Chondrocyte (in vitro differentiated cells): ENCODE measurements at places on chromosomes 16 and 17. TPM values are rescaled to one million over a fixed set of nuclear protein-coding genes. Genes with fewer than 3 reads are reported as not detected.
A peak's percentile ranks its signal among the peaks of the same experiment; 100 is the strongest.

DNA sequence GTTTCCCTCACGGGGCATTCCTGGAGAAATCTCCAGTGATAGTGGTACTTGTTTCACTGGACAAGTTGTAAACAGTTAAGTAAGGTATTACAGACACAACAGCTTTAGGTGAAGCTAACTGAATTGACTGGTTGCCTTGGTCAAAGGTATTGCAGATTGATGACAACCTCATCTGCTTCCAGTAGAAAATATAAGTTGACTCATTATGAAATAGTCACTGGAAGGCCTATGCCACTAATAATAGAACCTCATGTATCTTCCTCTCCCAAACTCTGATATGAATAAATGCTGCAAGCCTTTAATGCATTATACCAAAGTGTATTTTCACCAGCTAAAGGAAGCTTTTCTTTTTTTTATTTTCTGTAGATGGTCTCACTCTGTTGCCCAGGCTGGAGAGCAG, 44.8 kb downstream of the GLG1 start:
- no peaks in the 10 kb centered on the region for H3K36me3 ChIP-seq
- H3K4me3 ChIP-seq: no peak overlapping the region
- no peaks in the 10 kb centered on the region for H3K27me3 ChIP-seq
- no peak for DNase-seq

DNA sequence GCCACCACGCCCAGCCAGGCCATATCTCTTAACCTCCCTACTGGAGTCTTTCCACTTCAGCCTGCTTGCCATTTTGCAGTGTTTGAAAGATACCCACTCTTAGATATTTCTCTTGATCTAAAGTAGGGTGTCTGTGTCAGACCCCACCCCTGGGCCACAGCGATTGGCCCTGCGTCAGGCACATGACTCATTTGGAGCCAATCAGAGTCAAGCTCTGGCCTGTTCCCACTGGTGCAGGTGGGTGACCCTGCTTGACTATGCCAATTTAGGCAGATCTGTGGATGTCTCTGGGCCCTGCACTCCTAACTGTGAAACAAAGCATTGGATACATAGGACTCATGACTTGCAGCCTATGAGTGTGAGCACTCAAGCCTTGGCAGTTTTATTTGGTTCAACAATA, 27.6 kb downstream of the FOXL1 start:
- peaks cover 54% of the 10 kb centered on the region for H3K4me1 ChIP-seq
- no peaks in the 10 kb centered on the region for H3K27me3 ChIP-seq
- H3K36me3 ChIP-seq: peaks cover 5% of the 10 kb centered on the region
- no peak overlapping the region for H3K4me3 ChIP-seq

TP53TG3B gene
- total RNA-seq: not detected in 3 replicates

CPHXL2 gene
- not detected in 3 replicates for total RNA-seq

FDXR gene
- 7.2 to 11.6 TPM (median 9.0 TPM) in 3 replicates for total RNA-seq

GRCh38 chr16:84003038-84003437, 35.0 kb downstream of the NECAB2 start:
- no peaks in the 10 kb centered on the region for H3K36me3 ChIP-seq
- peaks cover 24% of the 10 kb centered on the region for H3K27me3 ChIP-seq
- no peak overlapping the region for H3K4me3 ChIP-seq
- no peak for DNase-seq
- H3K27ac ChIP-seq: no peak overlapping the region

DNA sequence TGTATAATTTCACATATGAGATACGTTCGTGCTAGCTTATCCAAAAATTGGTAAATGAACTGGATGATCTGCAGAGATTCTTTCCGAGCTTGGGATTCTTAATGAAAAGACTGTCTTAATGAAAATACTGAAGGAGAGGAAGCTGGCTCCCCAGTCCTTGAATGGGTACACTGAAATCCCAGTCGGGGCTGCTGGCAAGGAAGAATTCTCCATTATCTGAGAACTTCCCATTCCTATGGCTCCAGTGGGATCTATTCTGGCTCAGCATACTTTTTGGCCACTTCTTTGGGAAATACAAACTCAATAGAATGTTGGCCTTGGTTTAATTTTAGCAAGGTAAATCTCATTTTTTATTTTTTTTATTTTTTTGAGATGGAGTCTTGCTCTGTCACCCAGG, 23.7 kb upstream of the SLC35B1 start:
- DNase-seq: no peak
- no peak overlapping the region for H3K27ac ChIP-seq
- H3K36me3 ChIP-seq: no peaks in the 10 kb centered on the region
- no peak overlapping the region for H3K4me3 ChIP-seq
- no peaks in the 10 kb centered on the region for H3K4me1 ChIP-seq

G6PC1 gene
- total RNA-seq: not detected in 3 replicates

- H3K27me3 ChIP-seq: peaks cover 9% of the 10 kb centered on the region
- no peaks in the 10 kb centered on the region for H3K4me1 ChIP-seq
- H3K4me3 ChIP-seq: no peak overlapping the region
- no peak overlapping the region for H3K27ac ChIP-seq
Observed at GRCh38 chr17:41433586-41433985, 7.2 kb downstream of the KRT38 start.

GRCh38 chr16:63442246-63442645, 1406.0 kb upstream of the CDH8 start:
- no peak overlapping the region for H3K4me3 ChIP-seq
- H3K27ac ChIP-seq: no peak overlapping the region
- H3K4me1 ChIP-seq: no peaks in the 10 kb centered on the region
- no peaks in the 10 kb centered on the region for H3K36me3 ChIP-seq
- peaks cover 6% of the 10 kb centered on the region for H3K27me3 ChIP-seq
- DNase-seq: no peak

NFE2L1 gene
- total RNA-seq: 290 to 445 TPM (median 444 TPM) in 3 replicates

LGALS3BP gene
- total RNA-seq: 120 to 177 TPM (median 127 TPM) in 3 replicates

CCL8 gene
- total RNA-seq: not detected in 3 replicates

DNA sequence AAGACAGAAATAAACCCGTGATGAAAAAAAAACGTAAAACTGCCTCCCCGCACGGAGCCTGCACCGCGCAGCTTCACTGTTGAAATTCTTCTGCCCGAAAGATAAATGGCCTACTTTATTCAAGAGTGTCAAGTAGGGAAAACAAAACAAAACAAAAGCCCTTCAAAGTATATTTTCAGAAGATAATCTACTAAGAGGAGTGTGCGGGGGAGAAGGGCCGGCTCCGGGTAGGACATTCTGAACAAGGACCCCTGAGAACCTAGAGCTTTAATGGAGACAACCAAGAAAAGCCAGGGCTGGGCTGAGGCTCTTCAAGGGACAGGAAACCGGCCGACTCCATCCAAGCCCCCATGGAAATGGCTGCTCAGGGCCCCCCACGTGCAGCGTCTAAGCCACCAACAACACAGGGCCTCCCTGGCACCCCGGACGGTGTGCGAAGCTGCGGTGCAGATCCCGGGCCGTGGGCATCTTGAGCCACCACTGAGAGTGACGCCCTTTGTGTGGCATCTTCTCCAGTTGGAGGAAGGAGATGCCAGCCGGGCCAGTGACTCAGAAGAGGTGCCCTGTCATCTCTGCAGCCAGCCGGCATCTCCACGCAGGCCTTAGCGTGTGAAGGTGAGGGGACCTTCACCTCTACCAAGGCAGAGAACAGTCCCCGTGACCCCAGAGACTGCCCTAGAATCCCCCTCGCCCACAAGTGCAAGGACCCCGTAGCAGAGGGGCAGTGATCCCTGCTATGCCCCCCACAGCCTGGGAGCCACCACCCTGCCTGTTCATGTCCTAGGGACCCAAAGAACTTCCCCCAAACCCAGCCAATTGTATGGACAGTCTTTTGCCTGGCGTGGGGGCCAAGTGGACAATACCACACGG, 250.8 kb downstream of the C16orf95 start:
- no peak for DNase-seq
- peaks cover 46% of the 10 kb centered on the region for H3K4me1 ChIP-seq
- H3K27ac ChIP-seq: no peak overlapping the region
- no peaks in the 10 kb centered on the region for H3K27me3 ChIP-seq

GRCh38 chr17:1958134-1958881, 66.8 kb downstream of the RTN4RL1 start:
- no peak for DNase-seq
- no peaks in the 10 kb centered on the region for H3K27me3 ChIP-seq
- peak overlapping the region; percentile 4 for H3K27ac ChIP-seq
- H3K4me1 ChIP-seq: peaks cover 35% of the 10 kb centered on the region
- H3K4me3 ChIP-seq: no peak overlapping the region

DNA sequence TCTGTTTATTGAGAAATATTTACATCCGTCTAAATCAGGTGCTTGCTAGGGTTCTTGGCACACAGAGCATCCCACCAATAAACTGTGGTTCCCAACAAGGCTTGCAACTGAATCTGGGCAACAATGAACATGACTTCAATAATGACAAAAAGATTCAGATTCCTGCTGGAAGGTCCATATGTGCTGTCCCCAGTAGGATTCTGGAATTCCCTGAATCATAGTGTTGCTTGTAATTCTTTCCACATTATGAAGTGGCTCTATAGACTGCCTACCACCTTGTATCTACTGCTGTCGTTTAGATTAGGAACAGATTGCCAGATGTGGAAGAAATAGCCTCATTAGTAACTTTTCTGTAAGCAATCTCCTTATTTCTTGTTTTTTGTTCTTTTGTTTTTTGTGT, 265.9 kb downstream of the WWOX start:
- H3K27me3 ChIP-seq: no peaks in the 10 kb centered on the region
- no peak overlapping the region for H3K4me3 ChIP-seq
- peaks cover 28% of the 10 kb centered on the region for H3K4me1 ChIP-seq
- no peak overlapping the region for H3K27ac ChIP-seq

NPIPA2 gene
- total RNA-seq: 7.6 to 13.0 TPM (median 11.5 TPM) in 3 replicates

PRAC1 gene
- total RNA-seq: not detected in 3 replicates

DNA sequence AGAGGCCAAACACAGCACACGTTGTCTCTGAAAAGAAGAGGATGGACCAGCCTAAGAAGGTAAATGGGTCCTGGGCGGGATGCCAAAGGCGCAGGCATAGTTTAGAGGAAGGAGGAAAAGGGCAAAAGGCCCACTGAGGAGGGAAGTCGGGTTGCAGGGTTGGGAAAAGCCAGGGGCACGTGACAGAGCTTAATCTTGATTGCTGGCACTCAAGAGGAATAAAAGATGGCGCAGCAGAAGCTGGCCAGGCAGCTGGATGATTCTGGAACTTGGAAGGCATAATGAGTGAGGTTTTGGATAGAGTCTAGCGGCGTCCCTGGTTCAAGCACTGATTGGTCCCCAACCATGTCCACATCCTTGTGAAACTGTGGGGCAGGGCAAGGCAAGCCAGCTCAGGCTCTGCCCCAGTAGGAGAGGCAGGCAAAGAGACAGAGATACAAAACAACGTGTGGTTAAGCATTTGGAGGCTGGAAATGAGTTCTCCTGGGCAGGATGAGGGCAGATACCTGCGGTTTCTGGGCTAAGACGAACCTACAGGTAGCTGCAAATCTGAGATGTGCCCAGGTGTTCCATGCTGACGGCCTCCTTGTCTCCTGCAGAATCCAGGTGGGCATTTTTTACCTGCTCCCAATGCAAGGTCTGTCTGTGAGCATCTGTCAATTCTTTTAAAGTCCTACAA, 52.7 kb upstream of the CIBAR2 start:
- H3K4me3 ChIP-seq: no peak overlapping the region
- H3K4me1 ChIP-seq: peaks cover 42% of the 10 kb centered on the region
- H3K36me3 ChIP-seq: no peaks in the 10 kb centered on the region

- H3K27ac ChIP-seq: peak overlapping the region; percentile 51
- no peak for DNase-seq
- H3K36me3 ChIP-seq: peaks cover 2% of the 10 kb centered on the region
- H3K4me1 ChIP-seq: peaks cover 62% of the 10 kb centered on the region
- H3K4me3 ChIP-seq: no peak overlapping the region
- H3K27me3 ChIP-seq: no peaks in the 10 kb centered on the region
Observed at GRCh38 chr16:50616883-50617645, 64.0 kb downstream of the SNX20 start.

DNA sequence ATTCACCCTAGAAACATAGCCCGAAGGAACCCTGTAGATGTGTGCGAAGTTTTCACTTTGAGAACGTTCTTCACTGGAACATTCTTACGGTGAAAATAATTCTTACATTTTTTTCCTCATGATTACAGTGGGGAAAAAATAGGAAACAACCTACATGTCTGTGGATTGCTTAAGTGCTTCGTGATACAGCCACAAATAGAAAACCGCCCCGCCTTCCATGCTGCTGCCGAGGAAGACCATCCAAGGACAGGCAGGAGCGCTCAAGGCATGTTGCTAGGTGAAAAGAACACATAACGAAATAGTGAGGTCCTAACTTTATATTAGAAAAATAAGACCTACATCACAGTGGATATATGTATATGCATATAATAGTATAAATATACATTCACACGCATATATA, 78.8 kb downstream of the BMERB1 start:
- no peak overlapping the region for H3K27ac ChIP-seq
- DNase-seq: no peak
- H3K4me1 ChIP-seq: peaks cover 18% of the 10 kb centered on the region

GRCh38 chr17:69473841-69474831, 59.6 kb downstream of the MAP2K6 start:
- no peak for DNase-seq
- H3K4me3 ChIP-seq: no peak overlapping the region
- peaks cover 14% of the 10 kb centered on the region for H3K4me1 ChIP-seq
- H3K36me3 ChIP-seq: no peaks in the 10 kb centered on the region
- peak overlapping the region; percentile 25 for H3K27ac ChIP-seq
- no peaks in the 10 kb centered on the region for H3K27me3 ChIP-seq

C16orf54 gene
- not detected in 3 replicates for total RNA-seq

DNA sequence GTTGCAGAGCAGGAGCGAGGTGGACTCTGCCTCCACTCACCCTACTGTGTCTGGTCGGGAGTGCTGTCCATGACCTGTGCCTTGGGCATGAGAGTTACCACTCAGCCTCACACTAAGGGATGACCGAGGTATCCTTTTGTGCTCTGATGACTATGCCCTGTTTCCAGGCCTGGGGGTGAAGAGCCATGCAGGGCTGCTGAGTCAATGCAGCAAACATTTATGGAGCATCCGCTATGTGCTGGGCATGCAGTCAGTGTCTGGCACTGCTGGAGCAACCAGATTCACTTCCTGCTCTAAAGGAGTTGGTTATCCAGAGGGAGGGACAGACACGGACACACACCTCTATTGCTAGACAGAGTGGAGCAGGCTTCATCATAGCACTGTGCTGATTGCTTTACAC, 7.6 kb upstream of the HNF1B start:
- peaks cover 22% of the 10 kb centered on the region for H3K4me1 ChIP-seq
- no peaks in the 10 kb centered on the region for H3K27me3 ChIP-seq
- peak overlapping the region; percentile 80 for H3K27ac ChIP-seq
- no peaks in the 10 kb centered on the region for H3K36me3 ChIP-seq
- H3K4me3 ChIP-seq: no peak overlapping the region

HOXB8 gene
- total RNA-seq: not detected in 3 replicates

GRCh38 chr16:6374821-6375220, 957.8 kb upstream of the RBFOX1 start:
- H3K27ac ChIP-seq: no peak overlapping the region
- H3K27me3 ChIP-seq: no peaks in the 10 kb centered on the region
- no peak for DNase-seq
- no peaks in the 10 kb centered on the region for H3K36me3 ChIP-seq

GRB7 gene
- total RNA-seq: 0.46 to 0.68 TPM in 2 of 3 replicates, not detected in the other

DNA sequence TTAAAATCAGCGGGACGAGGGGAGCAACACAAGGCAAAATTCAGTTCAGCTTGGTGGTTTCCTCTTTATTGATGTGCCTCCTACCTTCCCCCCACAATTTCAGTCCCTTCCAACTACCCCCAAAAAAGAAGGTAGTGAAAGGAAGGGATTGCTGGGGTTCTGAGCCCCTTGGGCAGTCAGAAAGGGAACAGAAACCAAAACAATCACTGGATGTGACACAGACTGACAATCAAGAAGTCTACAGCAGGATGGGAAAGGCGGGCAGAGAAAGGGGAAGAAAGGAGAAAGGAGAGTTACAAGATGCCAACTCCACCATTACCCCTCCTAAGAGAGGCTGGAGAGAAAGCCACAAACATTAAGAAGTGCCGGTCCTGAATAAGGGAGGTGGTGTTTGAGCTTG, 1.1 kb upstream of the PHF23 start:
- H3K36me3 ChIP-seq: peaks cover 26% of the 10 kb centered on the region
- no peaks in the 10 kb centered on the region for H3K27me3 ChIP-seq
- no peak for DNase-seq
- H3K4me3 ChIP-seq: peak overlapping the region; percentile 87
- H3K27ac ChIP-seq: peak overlapping the region; percentile 92
- H3K4me1 ChIP-seq: peaks cover 54% of the 10 kb centered on the region
